Activated T-helper 2 cell treated with anti-CD3 and anti-CD28 coated beads, Interferon-gamma antibody, Interleukin-2, Interleukin-4, amounts not matched to agents 10 μg/mL and 5 μg/mL and 100 μg/mL, durations not matched to agents 14 hours and 24 hours and 36 hours (primary cell): ENCODE measurements at places on chromosomes 12 and 14.

- DNase-seq, result no peak
Observed at GRCh38 chr12:69744109-69744508, 5.4 kb downstream of the RAB3IP start.

DNA sequence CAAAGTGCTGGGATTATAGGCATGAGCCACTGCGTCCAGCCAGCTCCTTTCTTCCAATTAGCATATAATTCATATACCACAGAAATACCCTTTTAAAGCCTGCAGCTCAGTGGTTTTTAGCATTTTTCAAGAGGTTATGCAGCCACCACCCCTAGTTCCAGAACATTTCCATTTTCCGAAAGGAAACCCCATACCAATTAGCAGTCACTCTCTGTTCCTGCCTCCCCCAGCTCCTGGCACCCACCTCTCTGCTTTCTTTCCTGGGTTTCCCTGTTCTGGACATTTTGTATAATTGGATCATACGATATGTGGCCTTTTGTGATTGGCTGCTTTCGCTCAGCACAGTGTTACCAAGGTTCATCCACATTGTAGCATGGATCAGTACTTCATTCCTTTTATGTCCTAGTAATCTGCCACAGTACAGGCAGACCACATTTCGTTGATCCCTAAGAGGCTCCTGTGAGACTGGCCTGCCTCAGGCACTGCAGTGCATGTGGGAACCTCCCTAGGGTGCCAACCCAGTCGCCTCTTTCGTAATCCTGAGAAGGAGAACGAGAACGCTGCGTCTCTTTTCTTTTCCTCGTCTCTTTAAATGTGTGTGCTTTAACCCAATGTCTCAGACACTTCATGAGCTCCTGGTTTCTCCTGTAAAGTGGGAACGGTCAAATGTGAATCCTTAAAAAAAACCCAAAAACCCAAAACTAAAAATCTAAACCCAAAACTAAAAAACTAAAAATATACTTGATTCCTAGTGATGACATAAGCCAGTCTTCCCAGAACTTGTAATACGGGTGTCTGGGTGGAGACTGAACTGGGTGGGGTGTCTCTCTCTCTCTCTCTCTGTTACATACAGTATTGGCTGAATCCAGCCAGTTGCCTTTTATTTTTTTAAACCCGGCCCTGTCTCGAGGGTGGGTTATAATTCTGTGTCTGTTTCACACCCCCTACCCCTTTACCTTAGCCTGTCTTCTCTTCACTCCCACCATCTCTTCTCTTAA is 14.7 kb downstream of the AACS start:
- no peak for DNase-seq

- DNase-seq, result no peak
Observed at GRCh38 chr12:94952325-94952724, 51.2 kb downstream of the NDUFA12 start.

DNA sequence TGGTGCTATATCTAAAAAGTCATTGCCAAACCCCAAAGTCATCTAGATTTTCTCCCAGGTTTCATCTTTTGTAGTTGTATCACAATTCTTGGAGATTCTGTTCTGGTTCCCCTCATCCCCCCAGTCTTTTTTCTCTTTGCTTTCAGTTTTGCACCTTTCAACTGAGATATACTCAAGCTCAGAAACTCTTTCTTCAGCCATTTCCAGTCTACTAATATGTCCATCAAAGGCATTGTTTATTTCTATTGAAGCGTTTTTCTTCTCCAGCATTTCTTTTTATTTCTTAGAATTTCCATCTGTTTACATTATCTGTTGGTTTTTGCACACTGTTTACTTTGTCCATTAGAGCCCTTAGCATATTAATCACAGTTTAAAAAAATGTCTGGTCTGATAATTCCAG is 179.5 kb downstream of the NUBPL start:
- no peak for DNase-seq

GRCh38 chr12:110314308-110314707 is 33.3 kb downstream of the ATP2A2 start:
- DNase-seq, result no peak

GRCh38 chr14:51807356-51807755 is 53.1 kb upstream of the GNG2 start:
- DNase-seq, result no peak

DNA sequence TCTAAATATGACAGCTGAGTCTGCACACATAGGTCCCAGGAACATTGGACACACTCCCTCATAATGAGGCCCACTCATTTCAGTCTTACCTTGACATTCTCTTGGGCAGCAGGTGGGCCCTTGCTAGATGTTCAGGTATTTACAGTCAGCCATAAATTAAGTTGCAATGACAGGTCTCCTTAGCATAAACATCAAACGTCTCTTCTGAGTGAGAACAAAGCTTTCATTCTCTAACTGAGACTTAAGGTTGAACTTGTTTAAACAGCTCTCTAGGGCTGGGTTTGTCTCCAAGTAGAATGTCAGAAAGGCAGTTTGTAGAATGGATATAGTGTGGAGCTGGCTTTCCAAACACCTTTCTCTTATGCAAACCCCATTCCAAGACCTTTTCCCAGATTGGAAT is 10.3 kb downstream of the ACVR1B start:
- DNase-seq, result no peak

DNA sequence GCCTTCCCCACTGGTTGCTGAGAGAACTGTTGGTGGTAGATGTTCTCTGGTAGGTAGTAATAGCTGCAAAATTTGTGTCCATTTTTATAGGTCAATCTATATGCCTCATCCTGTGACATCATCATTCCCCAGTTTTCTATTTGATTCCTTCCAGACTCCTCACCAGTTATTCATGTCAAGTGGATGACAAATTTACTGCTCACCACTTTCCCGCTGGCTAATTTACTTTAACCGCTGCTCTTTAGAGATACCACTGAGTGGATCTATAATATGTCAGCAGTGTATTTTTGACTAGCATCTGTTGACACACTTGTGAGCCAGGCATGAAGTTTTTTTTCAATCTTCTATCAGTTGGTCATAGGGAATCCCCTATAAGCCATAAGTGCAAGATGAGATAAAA is 24.6 kb downstream of the GPR65 start:
- DNase-seq, result no peak

DNA sequence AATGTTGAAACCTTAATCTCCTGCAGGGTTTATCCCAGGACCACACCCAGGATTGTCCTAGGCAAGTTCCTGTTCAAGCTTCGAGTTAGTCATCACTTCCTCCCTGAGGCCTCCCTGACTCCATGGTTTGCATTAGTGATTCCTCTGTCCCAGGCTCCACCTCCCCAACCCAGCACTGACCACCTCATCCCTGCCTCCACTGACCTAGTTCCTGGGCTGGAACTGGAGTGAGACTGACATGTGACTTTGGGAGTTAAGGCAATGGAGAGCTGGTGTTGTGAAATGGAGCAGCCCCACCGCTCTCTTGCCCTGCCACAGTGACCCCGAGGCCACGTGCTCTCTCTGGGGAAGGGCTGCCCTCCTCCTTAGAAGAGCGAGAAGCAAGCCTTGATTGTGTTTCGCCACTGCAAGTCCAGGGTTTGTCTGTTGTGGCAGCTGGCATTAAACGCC is 15.8 kb upstream of the DTX1 start:
- DNase-seq, result no peak

- DNase-seq, result peak; percentile 52
Observed at GRCh38 chr14:71142375-71143038, 235.2 kb downstream of the PCNX1 start.

GRCh38 chr12:48972213-48972951 is 847 bp upstream of the WNT10B start:
- DNase-seq, result no peak

DNA sequence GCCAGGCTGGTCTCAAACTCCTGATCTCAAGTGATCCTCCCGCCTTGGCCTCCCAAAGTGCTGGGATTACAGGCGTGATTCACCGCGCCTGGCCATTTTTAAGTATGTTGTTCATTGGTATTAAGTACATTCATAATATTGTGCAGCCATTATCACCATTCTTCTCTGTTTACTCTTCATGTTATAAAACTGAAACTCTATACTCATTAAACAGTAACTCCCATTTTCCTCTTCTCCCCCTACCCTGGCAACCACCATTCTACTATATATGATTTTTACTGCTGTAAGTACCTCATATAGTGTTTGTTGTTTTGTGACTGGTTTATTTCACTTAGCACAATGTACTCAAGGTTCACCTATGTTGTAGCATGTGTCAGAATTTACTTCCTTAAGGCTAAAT is 23.1 kb downstream of the METAP2 start:
- no peak for DNase-seq

DNA sequence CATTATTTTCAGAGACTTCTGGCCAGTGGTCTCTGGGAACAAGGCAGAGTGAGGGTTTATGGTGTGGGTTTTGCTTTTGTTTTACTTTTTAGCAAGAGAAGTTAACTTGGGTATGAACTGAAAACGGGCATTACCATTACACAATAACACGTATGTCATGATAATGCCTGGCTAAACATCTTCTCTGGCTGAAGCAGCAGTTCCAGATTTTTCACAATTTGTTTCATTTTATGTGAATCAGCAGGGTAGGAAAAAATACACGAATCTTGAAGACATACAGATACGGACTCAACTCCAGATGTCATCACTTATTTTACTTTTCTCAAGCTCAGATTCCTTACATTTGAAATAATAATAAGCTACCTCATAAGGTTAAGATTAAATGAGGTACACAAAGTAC is 2.5 kb upstream of the PCNX4 start:
- no peak for DNase-seq

- no peak for DNase-seq
Observed at GRCh38 chr12:8662593-8662992, at the start of gene MFAP5. MFAP5 (minus strand) TSS chr12:8662826; CDS start chr12:8662104, 722 bp downstream.

DNA sequence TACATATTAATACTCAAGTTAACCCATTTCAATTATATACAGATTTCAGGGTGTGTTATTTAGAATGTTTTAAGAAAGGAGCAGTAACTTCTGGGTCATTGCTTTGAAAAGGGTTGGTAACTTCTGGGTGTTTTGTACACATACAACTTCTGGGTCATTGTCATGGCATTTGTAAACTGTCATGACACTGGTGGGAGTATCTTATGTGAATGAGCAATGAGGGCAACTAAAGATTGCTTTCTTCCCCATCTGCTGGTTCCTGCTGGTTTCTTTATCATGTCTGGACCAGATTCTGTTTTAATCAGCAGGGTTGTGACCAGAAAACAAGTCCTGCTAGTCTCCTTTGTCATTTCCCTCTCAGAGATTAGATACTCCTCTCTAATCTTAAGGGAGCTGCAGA is 713.3 kb downstream of the LRFN5 start:
- DNase-seq, result no peak

- peak; percentile 18 for DNase-seq
Observed at GRCh38 chr14:101072945-101073597, 169.5 kb upstream of the RTL1 start.

GRCh38 chr14:39433452-39433813 is 1.2 kb upstream of the FBXO33 start:
- DNase-seq, result no peak

GRCh38 chr12:50302686-50303085 is 19.4 kb upstream of the LIMA1 start:
- DNase-seq, result no peak

- no peak for DNase-seq
Observed at GRCh38 chr12:95848575-95849388, 10.0 kb upstream of the SNRPF start.

DNA sequence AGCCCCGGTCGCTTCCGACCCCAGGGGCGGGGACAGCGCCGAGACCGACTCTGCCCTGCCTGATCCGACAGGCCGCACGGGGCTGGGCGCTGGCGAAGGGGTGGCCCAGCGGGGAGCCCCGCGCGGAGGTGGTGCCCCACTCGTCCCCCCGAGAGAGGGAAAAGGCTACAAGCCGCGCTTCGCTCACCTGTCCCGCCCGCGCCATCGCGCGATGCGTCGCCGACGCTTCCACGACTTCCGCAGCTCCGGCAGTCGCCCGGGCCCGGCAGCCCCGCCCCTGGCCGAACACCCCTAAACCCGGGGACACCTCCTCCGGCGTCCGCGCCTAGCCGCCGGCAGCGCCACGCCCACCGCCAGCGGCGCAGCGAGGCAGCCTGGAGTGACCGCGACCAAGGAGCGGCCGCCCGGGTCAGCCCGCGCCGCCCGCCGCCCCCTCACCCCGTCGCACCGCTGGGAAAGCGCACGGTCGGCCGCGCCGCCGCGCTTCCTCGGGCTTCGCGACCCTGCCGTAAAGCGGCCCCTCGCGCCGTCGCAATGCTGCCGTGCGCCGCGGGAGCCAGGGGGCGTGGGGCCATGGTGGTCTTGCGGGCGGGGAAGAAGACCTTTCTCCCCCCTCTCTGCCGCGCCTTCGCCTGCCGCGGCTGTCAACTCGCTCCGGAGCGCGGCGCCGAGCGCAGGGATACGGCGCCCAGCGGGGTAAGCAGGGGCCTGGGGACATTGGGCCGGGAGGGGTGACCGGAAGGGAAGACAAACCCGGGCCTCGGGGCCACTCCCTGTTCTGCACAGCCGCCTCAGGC is at the start of the genes BAG5 and COA8:
Gene BAG5, minus strand, starts transcription at position 229 of the 797 bp plus-strand sequence. CDS start 1,493 bp downstream, outside the sequence.
Gene COA8, plus strand, starts transcription at position 532 of the 797 bp plus-strand sequence. Its CDS starts 42 bp downstream, at position 574.
- peak; percentile 86 for DNase-seq

GRCh38 chr14:102363182-102363943 is 622 bp downstream of the TECPR2 start:
- peak; percentile 33 for DNase-seq

- no peak for DNase-seq
Observed at GRCh38 chr12:72102150-72102549, 163.5 kb downstream of the TPH2 start.

DNA sequence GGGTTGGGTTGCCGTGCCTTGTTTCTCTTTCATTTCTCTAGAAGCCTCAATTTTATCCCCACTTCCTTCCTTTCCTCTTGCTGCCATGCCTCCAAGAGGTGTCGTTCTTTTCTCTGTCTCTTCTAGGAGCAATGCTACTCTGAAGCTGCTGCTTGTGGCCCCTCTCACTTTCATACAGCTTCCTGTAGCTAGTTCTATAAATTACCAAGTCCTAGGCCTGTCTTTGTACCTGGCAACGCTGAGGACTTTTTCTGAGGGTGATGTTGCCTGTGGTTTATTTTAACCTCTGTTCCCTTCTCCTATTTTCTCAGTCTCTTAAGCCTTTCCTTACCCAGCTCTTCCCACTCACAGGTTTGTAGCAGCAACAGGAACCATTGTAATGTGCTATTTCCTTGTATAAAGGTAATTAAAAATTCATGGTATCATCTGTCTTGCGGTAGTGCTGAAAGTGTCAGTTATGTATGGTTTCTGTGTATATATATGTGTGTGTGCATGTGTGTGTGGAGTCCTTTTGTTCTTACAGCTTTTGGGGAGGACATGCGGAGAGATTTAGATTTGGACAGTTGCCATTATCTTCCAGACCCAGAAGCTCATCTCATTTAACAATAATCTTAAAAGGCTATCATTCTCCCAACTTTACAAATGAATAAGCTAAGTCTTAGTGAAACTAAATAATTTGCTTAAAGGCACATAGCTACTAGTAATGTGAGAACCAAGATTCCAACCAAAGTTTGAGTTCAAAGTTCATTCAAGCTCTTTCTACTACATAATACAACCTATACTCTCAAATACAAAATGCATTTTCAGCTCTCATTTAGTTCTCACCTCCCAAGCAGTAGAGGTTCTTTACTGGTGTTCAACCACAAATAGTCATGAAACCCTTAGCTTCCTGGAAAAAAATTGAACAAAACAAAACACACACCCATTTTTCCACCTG is 43.8 kb downstream of the DDHD1 start:
- DNase-seq, result peak; percentile 72

GRCh38 chr14:102373110-102373509 is 10.4 kb downstream of the TECPR2 start:
- DNase-seq, result no peak

- no peak for DNase-seq
Observed at GRCh38 chr14:36989806-36990205, 182.6 kb downstream of the SLC25A21 start.
